ENCODE measurements at places on chromosomes 12 and 14.

GRCh38 chr12:42360747-42361403 is 34.9 kb downstream of the PPHLN1 start:
- DNase-seq = no peak

DNA sequence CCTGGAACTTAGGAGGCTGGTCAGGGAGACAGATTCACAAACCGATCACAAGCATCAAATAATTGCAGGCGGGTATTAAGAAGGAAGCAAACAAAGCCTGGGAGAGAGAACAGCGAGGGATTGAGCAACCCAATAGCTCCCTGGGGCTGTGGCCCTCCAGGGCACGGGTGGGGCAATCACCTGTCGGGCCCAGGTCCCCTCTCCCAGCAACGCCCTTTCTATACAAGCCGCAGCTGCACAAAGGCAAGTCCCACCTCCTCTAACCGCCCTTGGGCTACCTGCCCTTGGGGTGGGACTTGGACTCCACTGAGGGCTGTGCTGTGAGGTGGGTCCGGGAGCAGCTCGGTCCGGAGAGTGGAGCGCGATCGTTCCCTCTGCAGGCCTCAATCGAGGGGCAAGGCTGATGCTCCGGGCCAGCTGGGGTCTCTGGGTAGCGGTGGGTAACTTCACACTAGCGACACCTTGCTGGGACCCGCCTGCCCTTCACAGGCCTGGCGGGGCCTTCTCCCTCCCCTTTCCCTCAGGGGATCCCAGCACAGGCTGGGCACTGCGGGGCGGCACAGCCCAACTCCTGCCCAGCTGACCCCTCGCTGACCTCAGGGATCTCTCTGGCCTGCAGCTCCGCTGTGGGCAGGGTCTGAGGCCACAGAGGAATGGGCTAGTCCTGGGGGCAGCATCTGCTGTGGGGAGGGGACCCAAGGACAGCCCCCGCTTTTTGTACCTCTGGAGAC is 8.0 kb downstream of the PHB2 start:
- no peak for DNase-seq

GRCh38 chr12:122840580-122841513 is 5.6 kb downstream of the HIP1R start:
- DNase-seq = peak; percentile 90

DNA sequence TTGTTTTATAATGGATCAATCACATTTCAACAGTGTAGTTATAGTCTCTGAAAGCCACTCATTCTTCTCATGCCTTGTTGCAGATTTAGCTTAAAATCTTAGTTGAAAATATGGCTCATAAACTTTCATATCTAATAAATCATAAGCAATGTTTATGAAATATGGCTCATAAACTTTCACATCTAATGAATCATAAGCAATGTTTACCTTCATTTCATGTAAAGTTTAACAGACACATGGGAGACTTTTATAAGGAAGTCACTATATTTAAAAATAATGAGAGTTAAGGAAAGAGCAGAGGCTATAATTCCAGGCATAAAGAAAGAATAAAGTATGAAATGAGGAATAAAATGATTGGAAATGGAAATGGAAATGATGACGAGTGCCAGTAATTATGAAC is 1042.1 kb downstream of the FSCB start:
- DNase-seq = no peak

DNA sequence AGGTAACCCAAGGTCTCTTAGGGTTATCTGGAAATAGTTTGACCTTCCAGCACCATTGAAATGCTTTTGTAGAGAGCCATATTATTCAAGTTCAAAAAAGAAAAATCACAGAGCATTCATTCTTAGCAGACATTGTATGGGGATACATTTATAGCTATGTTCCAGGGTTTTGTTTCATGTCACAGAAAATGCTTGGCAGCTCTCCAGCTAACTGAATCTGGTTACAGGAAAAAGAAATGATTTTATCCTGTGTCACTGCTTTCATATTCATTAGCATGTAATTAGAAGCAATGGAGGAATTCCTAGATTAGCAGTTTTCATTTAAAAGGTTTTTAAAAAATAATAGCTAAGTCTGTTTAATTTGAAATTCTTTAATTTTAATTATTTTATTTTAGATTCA is 78.9 kb downstream of the SNAPC1 start:
- no peak for DNase-seq

GRCh38 chr12:1688086-1688710 is 2.7 kb upstream of the ADIPOR2 start:
- DNase-seq = peak; percentile 70

DNA sequence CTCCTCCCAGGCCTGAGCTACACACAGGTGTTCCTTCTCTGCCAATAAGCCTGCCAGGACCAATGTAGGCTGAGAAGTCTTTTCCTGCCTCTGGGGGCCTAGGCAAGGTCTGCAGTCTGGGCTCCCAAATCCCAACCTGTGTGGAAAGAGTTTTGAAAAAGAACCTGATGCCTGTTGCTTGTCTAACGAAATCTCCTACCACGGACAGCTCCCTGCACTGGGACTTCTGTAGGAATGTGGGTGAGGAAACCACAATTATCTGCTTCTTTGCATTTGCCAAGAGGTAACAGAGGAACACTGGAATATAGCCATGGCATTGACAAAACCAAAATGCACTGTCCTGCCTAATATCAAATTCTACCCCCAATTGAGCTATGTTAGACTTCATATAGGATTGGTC is 877.0 kb upstream of the TMEM132C start:
- no peak for DNase-seq

DNA sequence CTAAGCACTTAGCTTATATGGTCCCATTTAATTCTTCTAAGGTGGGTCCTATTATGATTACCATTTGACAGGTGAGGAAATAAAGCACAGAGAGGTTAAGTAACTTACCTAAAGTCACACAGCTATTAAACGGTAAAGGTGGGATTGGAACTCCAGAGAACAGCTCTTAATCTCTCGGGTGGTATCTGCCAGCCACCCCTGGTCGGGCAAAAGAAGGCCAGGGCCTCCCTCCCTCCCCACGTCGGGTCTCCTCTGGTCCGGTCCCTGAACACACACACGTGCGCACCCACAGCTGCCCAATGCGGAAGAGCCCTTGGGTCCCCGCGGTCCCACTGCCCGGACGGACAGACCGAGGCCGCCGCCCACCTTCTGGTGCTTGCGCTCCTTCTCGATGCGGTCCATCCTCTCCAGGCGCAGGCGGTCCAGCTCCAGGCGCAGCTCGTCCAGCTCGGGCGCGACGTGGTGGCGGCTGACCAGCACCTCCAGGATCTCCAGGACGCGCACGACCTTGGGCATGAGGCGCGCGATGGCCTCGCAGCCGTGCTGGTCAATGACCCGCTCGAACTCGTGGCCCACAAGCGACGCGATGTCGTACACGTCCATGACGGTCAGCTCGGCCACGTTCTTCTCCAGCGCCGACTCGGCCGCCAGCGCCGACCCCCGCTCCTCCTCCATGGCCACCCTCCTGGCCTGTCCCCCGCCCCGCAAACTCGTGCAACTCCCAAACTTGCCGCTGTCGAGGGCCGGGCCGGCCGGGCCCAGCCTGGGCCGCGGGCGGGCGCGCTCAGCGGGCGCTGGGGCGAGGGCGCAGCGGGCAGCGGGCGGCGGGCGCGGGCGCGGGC is 490 bp downstream of the RILPL1 start:
- DNase-seq = peak; percentile 92

GRCh38 chr12:15819644-15820437 is 30.7 kb upstream of the EPS8 start:
- no peak for DNase-seq

DNA sequence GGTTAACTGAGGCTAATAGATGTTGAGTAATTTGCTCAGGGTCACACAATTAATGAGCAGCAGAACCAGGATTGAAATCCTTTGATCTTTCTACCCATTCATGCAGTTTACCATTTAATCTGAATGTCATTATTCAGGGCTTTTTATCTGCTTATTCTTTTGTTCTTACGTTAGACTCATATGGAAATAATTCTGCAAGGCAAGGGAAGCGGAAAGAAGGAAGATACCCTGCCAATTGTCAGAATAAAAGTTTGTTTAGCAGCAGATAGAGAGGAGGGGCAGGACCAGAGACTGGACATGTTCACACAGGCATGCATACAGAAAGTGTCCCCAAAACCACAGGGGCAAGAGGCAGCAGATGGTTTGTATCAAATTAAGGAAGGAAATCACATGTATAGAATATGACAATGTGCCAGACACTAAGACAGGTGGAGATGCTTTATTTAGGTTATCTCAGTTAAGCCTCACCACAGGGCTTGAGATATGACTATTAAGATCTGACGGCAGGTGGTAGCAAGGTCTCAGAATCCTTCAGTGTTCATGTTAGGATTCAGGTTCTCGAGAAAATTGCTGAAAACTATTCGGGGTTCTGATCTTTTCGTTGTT is 29.8 kb downstream of the BRMS1L start:
- no peak for DNase-seq

GRCh38 chr14:64109819-64110554 is 184.2 kb downstream of the ESR2 start:
- DNase-seq = no peak

- no peak for DNase-seq
Measured at GRCh38 chr12:43444940-43445564, 107.0 kb downstream of the ADAMTS20 start.

DNA sequence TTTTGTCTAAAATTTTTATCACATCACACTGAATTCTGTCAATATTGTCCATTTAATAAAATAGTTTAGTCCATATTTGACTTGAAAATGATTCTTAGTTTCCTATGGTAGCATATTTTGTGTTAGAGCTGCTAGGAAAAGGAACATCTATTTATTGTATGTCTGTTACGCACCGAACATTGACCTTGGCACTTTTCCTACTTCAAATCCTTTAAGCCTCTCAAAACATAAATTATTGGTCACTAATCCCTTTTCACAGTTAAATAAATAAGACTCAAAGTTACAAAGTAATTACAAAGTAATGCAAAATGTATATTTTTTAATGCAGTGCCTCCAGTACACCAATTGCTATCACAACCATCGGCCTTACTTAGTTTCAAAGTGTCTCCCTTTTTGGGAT is 28.5 kb downstream of the DCN start:
- no peak for DNase-seq

- DNase-seq = peak; percentile 95
Measured at GRCh38 chr12:113048716-113049127, 7.8 kb upstream of the DTX1 start.
